ENCODE measurements at places on chromosomes 13 and 19.

GRCh38 chr19:3949997-3950859 is 17.4 kb downstream of the NMRK2 start:
- DNase-seq: no peak

GRCh38 chr19:48530066-48530720 is 18.6 kb upstream of the LMTK3 start:
- no peak for DNase-seq

GRCh38 chr13:75366380-75367280 is 115.3 kb downstream of the TBC1D4 start:
- DNase-seq: no peak

GRCh38 chr13:20658451-20659040 is 45.0 kb upstream of the IL17D start:
- DNase-seq: no peak

DNA sequence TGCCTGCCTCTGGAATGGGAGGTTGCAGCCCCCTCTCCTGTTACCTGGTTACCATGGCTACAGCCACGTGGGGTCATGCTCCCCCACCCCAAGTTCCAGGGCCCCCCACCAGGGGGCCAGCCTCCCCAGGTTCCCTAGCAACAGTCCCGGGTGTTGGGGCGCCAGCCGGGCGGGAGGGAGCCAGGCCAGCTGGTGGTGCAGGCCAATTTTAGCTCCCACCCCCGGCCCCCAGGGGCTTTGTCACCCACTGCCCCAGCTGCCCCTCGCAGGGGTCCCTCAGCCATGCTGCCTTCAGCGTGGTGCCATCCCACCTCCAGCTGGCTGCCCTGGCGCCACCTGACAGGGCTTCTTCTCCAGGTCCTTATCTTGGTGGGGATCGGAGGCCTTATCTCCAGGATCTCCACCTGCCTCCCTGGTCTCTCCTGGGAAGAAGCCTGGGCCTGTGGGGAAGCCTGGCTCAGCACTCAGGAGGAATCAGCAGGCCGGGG is 3.0 kb downstream of the MARK4 start:
- DNase-seq: no peak

DNA sequence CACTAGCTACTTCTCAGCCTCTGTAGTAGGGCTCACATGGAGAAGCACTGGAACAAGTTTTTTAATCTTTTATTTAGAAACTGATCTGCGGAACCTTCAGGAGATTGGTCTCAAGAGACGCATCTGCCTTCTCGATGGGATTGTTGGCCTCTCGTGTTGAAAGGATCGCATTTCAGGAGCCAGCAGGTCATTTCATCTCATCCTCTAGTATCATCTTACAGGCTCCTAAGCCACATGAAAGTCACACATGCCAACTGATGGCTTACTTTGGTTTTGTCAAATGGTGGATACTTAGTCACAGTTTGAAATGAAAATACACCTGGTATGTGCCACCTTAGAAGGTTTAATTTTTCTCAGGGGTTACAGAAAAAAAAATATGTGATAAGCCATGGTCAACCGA is 1703.6 kb downstream of the EFNB2 start:
- no peak for DNase-seq

DNA sequence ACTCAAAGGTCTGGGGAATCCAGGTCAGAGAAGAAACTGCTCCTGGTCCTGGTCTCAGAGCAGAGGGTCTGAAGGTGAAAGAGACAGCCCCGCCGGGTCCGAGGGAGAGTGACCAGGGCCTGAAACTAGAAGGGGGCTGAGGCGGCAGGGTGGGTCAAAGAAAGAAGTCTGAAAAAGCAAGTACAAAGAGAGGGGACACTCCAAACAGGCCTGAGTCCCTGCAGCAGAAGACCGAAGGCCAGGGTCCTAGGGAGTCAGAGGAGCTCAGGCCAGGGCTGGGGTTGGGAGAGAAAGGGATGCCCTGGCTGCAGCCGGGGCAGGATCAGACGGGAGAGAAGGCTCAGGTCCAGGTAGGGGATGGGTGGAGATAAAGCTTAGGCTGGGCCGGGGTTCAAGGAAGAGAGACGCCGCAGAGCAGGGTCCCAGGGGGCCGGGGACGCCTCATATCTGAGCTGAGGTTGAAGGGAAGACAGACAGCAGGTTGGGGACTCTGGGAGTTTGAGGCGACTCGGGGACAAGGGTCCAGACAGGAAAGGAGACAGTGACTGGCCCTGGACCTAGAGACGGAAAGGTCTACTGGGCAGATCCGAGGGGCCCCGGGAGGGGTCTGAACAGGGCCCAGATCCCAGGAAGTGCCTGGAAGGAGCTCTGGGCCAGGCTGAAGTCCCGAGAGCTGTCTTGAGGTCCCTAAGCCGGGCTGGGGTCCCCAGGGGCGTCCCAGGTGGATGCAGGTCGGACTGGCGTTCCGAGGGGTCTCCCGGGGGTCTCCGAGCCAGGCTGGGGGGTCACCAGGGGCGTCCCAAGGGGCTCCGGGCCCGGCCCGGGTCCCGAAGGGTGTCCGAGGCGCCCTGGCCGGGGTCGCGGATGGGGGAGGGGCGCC is 795 bp downstream of the MLLT1 start:
- no peak for DNase-seq

DNA sequence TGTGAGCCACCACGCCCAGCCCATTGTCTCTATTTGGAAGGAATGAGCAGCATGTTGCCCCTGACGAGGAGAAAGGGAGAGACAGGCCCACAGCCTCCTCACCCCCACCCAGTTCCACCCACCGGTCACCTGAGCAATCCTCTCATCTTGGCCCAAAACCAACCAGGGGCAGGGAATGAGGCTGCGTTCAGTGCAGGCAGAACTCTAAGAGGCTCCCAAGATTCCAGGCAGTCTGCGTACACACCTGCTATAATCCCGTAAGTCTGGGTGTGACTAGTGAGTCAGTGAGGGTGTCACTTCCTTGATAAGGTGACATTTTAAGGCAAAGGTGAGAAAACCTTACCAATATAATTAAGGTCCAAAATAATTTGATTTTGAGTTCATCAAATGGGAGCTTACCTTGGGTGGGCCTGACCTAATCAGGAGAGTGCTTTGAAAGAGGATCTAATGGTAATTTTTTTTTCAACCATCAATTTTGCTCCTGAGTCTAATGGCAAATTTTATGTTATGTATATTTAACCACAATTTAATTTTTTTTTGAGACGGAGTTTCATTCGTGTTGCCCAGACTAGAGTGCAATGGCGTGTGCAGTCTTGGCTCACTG is 26.9 kb upstream of the KLF2 start:
- DNase-seq: no peak

GRCh38 chr13:32504263-32504662 is 34.3 kb downstream of the N4BP2L2 start:
- no peak for DNase-seq

- DNase-seq: no peak
Measured at GRCh38 chr13:114134944-114135610, 2.7 kb upstream of the RASA3 start.

- DNase-seq: no peak
Measured at GRCh38 chr13:22874839-22875238, 305.9 kb upstream of the SGCG start.

DNA sequence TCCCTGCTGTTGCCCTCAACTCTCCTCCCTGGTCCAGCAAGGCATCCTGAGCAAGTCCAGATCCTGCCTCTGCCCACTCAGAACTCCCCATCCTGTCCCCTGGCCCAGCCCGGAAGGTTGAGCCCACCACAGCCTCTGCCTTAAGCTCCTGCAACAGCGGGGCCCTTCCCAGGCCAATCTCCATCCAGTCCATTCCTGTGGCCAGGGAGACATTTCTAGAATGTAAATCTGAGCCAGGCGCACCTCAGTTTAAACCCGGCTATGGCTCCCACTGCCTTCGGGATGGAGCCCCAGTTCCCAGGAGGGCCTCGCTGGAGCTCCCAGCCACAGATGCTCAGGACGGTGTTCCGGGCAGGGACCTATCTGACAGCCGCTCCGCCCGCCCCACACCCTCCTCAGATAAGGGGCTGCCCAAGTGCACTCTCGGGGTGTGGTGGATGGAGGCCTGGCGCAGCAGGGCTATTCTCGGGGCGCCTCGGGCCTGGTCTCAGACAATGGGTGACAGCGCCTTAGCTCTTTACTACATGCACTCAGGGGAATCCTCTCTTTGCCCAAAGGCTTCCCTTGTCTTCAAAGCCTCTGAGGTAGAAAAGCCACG is 5.3 kb downstream of the TRAPPC6A start:
- no peak for DNase-seq

DNA sequence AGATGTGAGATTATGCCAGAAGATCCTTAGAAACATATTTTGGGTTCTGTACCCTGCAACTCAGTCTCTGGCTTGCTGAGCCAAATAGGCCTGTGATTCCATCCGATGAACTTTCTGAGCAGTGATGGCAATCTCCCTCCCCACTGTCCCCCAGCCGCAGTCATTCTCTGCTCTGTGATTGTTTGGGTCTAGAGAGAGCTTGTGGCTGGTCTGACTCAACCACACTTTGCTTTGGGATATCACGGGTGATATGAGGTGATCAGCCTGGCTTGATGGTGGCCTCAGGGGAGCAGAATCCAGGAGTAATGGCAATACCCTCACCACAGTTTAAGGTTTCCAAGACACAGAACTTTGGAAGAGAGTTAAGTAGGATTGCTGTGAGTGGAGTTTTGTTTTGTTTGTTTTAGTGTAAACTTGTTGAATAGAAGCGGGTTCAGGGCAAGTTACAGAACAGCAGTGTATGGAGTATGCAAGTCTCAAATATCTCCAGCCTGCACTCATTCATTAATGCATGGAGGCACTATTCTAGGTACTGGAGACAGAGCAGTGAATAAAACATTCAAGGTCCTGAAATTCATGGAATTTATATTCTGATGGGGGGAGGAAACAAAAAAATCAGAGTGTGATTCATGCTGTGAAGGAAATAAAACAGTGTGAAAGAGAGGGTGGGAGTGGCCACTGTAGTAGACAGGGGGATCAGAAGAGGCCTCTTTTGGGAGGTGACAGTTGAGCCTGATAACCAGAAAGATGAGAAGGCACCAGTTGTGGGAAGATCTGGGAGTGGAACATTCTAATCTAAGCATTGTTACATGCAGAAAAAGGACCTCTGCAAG is 5.3 kb downstream of the SAMD4B start:
- no peak for DNase-seq

GRCh38 chr13:73189776-73190175 is 131.0 kb downstream of the KLF5 start:
- no peak for DNase-seq

DNA sequence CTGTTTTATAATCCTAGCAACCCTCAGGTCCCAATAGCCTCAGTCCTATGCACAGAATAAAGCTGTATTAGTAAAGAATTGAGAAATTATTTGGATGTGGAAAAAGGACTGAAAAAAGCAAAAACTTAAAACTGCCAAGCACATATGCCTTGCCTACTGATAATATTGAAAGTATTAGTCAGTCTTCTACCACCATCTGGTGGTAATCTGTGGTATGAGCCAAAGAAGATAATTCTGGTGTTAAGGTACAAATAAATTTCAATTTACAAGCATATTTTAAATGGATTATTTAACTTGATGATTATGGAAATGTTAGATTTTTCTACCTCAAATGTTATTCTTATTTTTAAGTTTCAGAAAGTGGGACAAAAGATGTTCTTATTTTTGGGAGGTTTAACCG is 460.3 kb upstream of the KLHL1 start:
- DNase-seq: no peak

DNA sequence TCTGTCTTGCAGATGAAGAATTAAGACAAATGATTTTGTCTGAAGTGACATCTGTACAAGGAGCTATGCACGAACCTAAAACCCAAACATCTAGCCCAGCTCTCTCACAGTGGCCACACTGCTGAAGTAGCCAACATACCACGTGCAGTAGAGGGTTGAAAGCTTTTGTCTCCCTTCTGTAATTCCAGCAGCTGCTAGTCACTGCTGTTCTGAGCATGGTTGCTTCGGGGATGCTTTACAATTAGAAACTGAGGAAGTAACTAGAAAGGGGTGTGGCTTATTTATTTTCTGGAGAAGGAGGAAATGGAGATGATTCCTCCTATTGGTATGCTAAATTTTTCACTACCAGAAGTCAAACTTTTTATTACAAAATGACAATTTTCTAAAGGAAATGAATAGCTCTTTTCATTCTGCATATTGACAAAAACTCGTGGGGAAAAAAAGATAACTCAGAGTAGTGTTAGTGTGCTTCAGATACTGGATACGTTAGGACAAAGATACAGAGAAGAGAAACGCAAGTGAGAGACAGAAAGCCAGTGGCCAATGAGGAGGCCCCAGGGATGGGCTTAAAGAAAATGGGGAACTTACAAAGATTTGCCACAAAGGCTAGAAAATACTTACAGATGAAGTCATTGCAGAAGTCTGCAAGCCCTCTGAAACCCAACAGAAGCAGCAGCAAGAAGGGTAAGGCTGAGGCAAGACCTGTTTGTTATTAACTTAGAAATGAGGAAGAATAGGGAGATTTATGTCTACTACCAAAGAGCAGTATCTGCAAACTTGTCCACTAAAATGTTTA is 192.7 kb upstream of the MIR17HG start:
- DNase-seq: no peak

DNA sequence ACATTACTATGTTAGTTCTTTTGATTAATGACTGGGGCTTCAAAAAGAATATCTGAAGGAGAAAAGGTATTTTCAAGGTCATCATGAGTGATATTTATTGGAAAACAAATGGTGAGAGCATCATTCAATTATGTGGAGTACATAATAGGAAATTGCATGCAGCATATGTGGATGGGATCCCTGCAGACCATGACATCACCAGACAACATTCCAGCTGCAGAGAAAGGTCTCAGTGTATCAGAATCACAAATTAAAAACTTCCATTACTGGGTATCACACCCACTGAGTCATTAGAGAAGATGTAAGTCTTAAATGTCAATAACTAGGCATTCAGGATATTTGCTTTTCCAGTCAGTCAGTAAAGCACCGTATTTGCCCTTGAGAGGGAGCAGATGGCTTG is 574.4 kb upstream of the SLC10A2 start:
- DNase-seq: no peak

DNA sequence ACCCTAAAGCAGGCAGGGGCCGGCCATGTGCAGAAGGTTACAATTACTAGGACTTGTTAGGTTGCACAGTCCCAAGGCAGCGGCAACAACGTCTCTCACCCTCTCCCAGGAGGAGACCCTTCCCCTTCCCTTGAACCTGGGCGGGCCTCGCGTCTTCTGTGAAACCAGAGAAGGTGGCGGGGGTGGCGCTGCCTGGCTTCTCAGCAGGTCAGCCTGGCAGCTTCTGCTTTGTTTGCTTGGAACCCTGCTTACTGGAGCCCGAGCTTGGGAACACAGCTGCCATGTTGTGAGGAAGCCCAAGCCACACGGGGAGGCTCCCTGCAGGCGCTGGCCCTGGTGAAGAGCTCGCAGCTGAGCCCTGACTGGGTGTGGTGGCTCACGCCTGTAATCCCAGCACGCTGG is 15.5 kb downstream of the MKNK2 start:
- DNase-seq: no peak
